ENCODE measurements at places on chromosomes 11 and 22.

DNA sequence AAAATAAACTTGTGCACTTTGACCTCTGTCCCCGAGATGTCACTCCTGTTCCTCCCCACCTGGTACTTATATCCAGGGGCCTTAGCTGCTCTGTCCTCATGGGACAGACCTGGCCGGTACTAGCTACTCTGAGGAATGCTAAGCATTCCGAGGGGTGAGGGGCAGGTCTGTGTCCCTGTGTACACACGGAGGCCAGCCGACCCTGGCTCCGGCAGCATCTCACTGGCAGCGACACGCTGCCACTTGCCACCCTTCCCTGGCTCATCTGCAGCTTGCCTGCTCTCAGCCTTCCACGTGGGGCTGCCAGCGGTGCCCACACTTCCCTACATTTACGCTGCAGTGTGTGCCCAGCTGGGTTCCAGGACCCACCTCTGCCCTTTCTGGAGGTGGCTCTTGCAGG is 21.6 kb upstream of the TEF start:
- DNase-seq = no peak

DNA sequence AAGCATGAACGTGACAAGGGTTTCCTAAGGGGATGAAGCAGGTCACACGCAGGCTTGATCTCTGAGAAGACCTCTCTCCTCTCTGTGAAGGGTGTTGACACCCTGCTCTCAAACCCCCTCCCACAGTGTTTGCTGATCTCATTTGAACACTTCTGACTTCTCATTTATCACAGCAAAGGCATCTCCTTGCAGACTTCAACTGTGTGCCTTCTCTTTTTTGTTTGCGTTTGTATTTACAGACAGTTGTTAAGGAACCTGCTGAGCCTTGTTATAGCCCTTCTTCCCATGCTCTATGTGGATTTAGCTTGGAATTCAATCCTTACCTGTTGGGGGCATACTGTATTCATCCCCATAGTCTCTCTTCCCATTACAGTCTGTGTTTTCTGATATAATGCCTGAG is 206.5 kb downstream of the NELL1 start:
- DNase-seq = no peak

DNA sequence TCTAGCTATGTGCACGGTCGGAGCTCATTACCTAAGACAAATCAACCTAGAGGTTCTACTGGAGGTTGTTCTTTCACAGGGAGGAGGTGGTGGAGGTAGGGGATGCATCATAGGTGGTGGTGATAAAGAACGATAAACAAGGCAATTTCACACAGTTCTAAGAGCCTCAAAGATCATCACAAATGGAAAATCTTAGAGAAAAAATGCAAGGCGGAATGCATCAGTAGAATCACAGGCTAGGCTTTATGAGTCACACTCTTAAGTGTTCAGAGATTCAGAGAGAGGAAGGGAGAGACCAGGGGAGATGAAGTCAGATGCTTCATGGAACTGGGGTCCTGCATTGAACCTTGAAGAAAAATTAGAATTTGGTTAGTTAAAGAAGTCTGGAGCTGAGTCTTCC is 58.3 kb downstream of the TMPRSS5 start:
- no peak for DNase-seq

GRCh38 chr11:75773595-75774353 is 5.2 kb downstream of the DGAT2 start:
- no peak for DNase-seq

DNA sequence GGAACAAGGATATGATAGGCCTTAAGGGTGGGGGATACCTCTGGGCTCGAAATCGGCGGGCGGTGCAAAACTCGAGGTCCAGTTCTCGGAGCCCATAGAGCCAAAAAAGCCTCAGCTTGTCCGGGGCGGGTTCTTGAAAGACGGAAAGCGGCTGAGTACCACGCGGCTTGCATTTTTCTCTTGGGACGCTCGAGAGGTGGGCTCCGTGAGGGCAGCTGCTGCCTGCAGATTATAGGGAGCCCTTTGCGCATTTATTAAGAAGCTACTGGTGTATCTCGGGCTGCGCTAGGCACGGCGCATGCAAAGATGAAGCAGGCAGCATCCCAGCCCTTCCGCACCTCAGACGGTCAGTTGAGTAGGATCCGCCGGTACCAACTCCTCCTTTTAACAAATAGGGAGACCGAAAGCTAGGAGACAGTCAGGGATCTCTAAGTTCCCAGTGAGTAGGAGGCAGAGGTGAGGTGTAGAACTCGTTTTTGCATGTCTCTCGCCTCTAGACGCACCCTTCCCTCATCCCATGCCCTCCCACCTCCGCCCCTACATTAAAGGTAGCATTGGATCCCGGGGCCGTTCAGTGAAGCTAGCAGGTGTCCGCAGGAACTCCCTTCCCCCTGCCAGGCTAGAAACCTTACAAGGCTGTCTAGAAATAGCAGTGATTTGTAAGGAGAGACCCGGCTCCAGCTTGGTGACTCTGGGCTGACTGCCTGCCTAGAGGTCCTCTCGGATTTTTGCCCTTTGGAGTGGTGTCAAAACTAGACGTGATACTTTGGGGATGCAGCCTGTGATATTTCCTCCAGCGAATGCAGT is 768 bp downstream of the LDHA start:
- no peak for DNase-seq

DNA sequence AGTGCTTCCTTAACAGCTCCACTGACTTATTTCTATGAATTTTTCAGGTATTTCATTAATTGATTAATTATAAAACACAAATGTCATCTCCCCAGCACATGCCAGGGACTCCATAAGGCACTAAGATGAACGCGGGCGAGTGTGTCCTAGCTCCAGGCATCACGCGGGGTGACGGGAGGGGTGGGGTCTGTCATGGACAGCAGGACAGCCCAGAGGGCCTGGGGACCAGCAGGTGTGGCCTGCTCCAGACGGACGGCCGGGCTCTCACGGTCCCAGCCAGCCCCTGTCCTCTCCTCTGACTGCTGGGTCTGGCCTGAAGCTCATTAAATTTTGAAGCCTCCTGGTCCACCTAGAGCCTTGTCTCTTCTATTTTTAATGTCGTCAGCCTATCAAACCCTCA is 531.1 kb downstream of the BRD1 start:
- DNase-seq = no peak
